ENCODE measurements at places on chromosomes 6 and 20.

DNA sequence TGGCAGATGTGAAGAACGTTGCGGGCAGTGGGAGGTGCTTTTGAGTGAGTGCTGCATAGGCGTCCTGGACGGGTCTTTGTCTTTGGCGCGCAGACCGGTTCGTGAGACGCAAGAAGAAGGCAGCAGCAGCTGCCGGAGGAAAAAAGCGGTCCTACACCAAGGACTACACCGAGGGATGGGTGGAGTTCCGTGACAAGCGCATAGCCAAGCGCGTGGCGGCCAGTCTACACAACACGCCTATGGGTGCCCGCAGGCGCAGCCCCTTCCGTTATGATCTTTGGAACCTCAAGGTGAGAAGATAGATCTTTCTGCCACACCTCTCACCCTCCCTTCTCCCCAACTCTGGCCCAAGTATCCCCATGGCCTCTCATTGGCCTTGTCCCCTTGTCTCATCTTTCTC lies 1.1 kb downstream of the ABT1 start:
- no peak for DNase-seq

DNA sequence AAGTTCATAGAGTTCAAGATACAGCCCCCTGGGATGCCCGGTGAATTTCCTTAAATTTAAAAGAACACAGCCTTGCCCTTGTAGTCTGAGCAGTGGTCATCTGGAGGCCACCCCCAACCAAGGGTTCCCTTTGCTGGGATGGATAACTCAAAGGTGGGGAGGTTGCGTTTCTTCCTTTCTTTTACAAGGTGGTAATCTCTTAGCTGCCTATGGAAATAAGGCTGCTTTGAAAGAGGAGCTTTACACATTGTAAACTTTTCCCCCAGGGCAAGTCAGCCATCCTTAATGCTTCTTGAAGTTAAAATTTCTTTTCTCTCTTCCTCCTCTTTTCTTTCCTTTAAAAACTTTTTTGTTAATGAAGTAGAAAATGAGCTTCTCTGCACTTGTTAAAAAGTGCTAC lies 71.2 kb upstream of the PRDM1 start:
- DNase-seq: no peak

DNA sequence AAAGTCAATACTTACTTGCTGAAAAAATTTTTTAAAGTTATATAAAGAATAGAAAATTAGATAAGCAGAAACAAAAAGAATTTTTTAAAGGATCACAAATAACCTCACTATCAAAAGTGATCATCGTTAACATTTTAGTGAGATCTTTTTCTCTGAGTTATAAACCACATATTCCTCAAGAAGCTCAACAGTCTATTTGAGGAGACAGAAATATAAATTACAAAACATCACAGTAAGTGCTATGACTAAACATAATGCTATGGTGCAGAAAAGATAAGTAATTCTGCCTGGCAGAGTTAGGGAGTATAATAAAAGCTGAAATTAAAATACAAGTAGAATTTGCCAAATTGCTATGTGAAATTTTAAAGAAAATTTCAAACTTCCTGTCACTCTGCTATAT lies 226.7 kb downstream of the LMBRD1 start:
- DNase-seq: peak; percentile 39

- peak; percentile 83 for DNase-seq
Observed at GRCh38 chr6:87756858-87757257, 54.8 kb upstream of the AKIRIN2 start.

- no peak for DNase-seq
Observed at GRCh38 chr6:131231103-131231502, 95.8 kb downstream of the AKAP7 start.

GRCh38 chr6:33314515-33314942 lies 651 bp upstream of the TAPBP start:
- DNase-seq: peak; percentile 82

DNA sequence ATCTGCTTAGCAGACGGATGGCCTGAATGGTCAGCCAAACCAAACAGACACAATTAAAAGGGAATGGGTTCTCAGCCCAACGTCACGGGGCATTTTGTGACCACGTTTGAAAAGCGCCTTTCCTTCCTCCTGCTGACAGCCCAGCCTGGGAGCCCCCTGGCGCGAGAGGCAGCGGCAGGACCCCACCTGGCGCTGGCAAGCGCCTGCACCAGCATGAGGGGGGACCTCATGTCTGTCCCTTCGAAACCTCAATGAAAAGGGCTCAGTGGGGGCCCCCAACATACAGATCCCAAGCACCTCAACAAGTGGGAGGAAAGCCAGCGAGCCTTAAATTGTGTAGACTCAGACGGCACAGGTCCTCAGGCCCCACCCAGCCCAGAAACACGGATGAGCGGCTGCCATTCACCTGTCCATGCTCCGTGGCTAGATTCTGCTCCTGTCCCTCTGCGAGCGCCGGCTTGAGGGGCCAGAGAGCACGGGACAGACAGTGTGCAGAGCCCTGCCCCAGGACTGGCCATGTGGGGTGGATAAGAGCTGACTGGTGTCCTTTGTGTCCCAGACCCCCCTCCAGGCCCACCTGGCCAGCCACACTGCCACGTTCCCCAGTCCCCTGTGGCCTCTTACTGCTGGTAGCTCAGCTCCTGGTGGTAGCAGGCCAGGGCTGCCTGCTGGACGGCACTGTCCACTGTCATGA lies 87.6 kb downstream of the NINL start:
- DNase-seq: no peak

DNA sequence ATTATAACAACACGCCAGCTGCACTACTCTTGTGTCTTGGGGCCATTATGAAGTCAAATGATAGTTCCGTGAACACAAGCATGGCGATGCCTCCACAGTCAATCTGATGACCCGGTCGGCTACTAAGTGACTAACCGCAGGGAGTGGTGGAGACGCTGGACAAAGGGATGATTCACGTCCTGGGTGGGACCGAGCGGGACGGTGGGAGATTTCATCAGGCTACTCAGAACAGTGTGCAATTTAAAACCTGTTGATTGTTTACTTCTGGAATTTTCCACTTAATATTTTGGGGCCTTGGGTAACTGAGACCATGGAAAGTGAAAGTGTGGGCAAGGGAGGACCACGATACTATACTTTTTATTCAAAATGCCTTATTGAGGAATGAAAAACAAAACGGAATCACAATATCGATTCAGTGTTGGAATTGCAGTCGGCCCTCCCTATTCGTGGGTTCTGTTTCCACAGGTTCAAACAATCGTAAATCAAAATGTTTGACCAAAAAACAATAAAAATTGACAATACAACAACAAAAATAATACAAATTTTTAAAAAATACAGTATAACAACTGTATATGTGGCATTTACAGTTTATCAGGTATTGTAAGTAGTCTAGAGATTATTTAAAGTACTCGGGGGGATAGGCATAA lies 66.5 kb downstream of the MYLK4 start:
- no peak for DNase-seq

- no peak for DNase-seq
Observed at GRCh38 chr6:168540713-168541291, 99.8 kb downstream of the SMOC2 start.

DNA sequence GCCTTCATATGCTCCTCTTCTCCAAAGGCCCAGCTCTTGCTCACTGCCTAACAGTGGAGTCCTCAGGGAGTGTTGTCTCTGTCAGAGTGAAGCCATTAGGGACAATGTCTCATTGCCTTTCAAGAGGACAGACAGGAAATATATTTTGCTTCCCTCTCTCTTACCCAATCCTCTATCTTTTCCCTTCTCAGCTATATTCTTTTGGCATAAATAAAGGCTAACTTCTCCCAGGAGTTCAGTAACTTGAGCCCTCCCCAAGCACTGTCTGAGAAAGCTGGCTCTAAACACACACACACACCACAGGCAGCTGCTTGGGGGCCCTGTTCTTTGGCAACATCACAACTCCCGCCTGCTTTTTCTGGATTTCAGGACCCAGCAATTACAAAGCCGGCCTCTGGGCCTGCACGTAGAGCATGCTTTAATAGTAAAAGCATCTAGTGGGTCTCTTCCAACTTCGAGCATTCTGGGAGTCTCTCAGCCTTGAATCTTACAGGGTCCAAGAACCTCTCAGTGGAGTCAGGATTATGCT lies 34.7 kb upstream of the LAMA4 start:
- peak; percentile 92 for DNase-seq

GRCh38 chr6:340186-340955 lies 48.1 kb downstream of the DUSP22 start:
- no peak for DNase-seq

GRCh38 chr6:27994616-27995015 lies 37.6 kb downstream of the OR2B6 start:
- no peak for DNase-seq

DNA sequence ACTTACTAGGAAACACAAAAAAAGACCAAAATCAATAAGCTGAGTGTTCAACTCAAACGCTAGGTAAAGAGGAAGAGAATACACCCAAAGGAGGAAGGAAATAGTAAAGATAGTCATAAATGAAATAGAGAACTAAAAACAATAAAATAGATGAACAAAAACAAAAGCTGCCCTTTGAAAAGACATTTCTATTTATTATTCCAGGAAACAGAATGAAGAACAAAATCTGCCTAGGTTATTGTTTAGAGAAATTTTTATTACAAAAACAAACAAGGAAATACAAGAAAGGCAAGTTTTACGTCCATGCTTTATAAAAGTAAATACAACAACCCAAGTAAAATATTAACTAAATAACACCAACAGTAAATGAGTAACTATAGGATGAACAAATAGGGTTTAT lies 20.1 kb downstream of the HLA-DMB start:
- DNase-seq: no peak

GRCh38 chr6:80020381-80021120 lies 16.1 kb downstream of the TTK start:
- no peak for DNase-seq

DNA sequence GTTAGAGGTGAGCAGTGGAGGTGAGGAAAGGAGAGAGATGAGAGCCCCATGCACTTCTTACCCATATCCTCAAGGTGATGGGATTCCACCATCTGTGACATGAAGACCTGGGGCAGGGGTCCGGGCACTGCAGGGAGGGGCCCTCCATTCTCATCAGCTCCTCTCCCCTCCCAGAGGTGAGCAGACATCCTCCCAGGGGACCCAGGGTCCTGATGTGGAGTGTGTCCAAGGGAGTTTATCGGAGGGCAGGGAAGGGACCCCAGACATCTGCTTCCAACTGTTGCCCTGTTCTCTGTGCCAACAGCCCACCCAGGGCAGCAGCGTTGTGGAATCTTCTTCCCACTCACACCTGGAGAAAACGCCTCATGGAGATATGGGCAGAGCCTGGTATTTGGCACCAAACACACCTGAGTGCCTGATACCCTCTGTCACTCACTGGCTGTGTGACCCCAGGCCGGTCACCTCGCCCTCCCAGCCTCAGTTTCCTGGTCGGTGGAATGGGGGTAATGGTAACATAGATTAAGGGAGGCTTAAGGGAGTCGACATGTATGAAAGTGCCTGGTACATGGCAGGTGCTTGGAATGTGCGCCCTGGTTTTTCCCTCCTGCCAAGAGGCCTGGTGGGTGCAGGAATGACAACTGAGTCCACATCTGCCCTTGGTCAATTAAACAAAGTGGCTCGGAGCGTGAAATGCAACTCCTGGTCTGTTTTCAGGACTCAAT lies 227.9 kb downstream of the PREX1 start:
- no peak for DNase-seq

GRCh38 chr6:93447874-93448273 lies 28.5 kb upstream of the EPHA7 start:
- DNase-seq: no peak

- peak; percentile 90 for DNase-seq
Observed at GRCh38 chr6:140571145-140571544, 1196.7 kb upstream of the CITED2 start.

GRCh38 chr6:160737934-160738333 lies 35.9 kb downstream of the PLG start:
- DNase-seq: no peak

GRCh38 chr6:109340811-109341210 lies 41.5 kb downstream of the CD164 start:
- no peak for DNase-seq

DNA sequence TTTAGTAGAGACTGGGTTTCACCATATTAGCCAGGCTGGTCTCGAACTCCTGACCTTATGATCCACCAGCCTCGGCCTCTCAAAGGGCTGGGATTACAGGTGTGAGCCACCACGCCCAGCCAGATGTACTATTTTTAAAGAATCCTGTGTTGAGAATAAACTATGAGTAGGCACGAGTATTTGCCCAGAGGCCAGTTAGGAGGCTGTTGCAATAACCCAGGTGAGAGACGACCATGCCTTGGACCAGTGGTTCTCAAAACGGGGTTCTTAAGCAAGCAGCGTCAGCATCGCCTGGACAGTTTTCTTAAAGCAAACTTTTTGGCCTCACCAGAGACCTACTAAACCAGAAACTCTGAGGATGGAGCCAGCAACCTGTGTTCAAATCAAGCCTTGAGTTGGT lies 258.8 kb downstream of the ZNF217 start:
- no peak for DNase-seq

- no peak for DNase-seq
Observed at GRCh38 chr6:8982668-8983067, 547.3 kb upstream of the SLC35B3 start.

GRCh38 chr6:168716581-168716980 lies 275.6 kb downstream of the SMOC2 start:
- DNase-seq: no peak

DNA sequence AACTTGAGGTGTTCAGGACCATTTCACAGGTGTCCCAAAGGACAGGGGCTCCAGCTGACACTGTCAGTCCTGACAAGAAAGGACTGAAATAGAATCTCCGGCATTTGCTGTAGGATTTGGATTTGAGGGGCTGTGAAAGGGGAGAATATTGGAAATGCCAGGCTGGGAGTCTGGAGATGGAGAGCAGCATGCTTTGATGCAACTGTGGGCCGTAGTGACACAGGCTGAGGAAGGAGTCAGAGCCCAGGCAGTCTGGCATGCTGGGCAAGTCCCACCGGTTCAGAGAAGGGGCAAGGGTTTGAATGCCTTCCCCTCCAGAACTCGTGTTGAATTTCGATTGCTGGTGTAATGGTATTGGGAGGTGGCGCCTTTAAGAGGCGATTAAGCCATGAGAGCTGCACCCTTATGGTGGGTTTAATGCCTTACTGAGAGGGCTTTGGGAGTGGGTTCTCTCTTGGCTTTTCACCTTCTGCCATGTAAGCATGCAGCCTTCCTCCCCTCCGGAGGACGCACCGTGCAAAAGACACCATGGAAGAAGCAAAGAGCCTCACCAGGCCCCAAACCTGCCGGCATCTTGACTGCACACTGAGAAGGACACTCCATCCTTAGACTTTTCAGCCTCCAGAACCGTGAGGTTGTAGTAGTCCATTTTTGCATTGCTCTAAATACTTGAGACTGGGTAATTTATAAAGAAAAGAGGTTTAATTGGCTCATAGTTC lies 9.4 kb upstream of the PYGB start:
- peak; percentile 54 for DNase-seq
